Psoas muscle (tissue), 8 donors: ENCODE measurements at places on chromosomes 5 and 9. TPM values are rescaled to one million over a fixed set of nuclear protein-coding genes. Genes with fewer than 3 reads are reported as not detected.

The PCDHB2 gene
- total RNA-seq: 1.6 TPM

The PRRX2 gene
- 0.27 TPM for total RNA-seq

The ERCC8 gene
- 3.2 TPM for total RNA-seq

DNA sequence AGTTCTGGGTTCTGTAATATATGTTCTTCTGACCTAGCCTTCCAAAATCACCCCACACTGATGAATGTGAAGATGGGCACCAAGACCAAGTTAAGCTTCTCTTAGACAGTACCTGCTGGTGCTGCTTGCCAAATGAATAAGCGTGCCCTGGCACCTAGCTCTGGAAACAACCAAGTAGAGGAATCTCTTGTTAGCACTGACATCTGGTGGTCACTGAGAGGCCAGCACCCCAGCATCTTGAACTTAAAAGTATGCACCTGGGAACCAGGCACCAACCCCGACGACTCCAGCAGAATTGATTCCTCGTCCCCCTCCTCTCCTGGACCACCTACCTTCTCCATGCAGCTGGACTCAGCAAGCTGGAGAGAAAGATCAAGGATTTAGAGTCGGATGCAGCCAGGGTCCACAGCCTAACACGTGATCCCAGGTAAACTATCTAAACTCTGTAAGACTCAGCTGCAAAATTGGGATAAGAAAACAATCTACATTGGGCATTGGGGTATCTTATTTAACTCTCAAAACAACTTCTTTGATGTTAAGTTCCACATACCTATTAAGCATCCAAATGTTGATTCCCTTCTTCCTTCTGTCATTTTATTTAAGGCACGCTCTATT, 89.8 kb downstream of the SLC1A3 start:
- DNase-seq: peak; percentile 66

- DNase-seq: no peak
These were observed 15.1 kb downstream of the SNCAIP start for GRCh38 chr5:122327110-122327509.

The GAS1 gene
- 10.7 TPM for total RNA-seq

The CCDC152 gene
- 0.34 TPM for total RNA-seq
